KG1 (cell line): ENCODE measurements at places on chromosomes 5 and 9.

- no peak for DNase-seq
These were observed 37.8 kb downstream of the ASTN2 start for GRCh38 chr9:117377046-117377445.

GRCh38 chr9:33229359-33230114, 10.4 kb upstream of the SPINK4 start:
- DNase-seq: no peak

DNA sequence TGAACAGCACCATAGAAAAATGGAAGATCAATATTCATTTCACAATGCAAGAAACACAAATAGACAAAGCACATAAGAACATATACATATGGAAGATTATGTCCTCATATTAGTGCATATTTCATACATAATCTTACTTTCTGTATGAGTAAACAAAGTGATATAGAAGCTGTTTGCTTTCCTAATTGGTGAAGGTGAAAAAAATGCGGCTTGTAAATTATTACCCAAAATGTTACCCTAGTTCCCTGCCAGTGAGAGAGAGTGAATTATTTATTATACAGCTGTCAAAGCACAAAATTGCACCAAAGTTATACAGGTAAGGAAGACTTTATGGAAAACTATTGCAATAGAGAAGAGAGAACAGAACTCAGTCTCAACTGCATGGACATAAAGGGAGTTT, 1485.0 kb upstream of the CDH9 start:
- DNase-seq: no peak

DNA sequence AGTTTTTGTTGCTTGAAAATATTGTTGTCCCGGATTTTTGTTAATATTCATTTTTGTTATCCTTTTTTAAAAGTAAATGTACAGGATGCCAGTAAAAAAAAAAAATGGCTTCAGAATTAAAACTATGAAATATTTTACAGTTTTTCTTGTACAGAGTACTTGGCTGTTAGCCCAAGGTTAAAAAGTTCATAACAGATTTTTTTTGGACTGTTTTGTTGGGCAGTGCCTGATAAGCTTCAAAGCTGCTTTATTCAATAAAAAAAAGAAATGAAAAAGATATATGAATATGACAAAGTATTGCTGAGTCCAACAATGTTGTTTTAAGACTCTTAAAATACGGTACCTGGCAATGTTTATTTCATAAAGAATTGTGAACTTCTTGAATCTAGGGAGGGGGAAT, 82.9 kb downstream of the PIK3R1 start:
- DNase-seq: no peak

- no peak for DNase-seq
These were observed 57.7 kb upstream of the RPS23 start for GRCh38 chr5:82335806-82336205.

DNA sequence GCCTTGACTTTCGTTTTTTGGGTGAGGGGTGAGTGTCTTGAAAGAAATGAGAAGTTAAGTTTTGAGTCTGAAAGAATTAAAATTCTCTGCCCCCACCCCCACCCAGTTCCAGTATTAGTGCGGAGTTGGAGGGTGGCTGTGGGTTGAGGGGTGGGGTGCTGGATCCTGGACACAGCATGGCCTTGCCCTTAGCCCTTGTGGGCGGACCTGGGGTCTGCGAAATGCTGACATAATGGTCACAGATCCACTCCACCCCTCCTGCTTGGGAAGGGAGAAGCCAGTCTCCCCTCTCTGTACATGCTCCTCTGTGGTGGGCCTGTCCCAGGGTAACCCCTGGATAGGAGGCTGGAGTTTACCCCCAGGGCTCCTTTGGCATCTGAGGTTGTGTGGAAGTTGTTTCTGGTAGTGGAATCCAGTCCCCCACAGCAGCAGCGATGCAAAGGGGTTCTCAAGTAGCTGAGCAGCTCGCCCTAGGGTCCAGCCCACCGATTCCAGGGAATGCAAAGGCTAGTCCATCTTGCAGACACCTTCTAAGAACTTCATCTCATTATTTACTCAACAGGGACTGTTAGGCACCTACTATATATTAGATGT, 42.8 kb upstream of the TCF7 start:
- DNase-seq: no peak

GRCh38 chr5:73748510-73749400, 122.8 kb downstream of the ARHGEF28 start:
- DNase-seq: no peak

DNA sequence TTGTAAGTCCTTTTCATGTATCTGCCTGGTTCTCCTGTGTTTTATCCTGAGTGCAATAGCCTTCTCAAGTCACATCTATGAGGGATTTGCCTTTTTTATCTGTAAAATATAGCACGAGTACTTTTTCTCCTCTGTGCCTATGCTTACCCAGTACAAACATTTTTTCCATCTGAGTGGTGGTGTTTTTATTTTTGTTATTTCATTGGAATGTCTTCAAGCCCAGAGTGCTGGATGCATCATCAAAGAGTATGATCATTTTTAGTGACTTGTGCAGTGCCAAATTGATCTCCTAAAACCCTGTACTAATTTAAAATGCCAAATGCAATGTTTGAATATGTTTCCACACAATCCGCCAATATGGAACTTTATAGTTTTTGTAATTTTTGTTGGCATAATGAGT, 86.1 kb downstream of the TLE4 start:
- no peak for DNase-seq

GRCh38 chr5:83586874-83587776, 115.6 kb downstream of the VCAN start:
- no peak for DNase-seq

DNA sequence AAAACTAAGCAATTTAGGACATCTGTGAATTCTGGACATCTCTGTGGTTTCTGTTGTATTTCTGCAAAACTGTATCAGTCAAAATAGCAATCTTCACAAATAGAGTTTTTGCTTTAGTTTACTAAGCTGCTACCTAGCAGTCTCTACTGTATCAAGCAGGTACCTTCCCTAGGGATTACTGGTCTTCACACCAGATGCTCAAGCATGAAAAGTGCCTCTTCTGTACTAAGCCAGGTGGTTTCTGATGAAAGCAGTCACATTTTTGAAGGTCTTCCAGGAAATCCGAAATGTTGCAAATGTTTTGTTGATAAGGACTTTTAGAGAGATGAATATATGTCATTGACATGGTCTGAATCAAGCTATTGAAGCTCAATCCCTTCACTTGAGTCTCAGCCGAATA, 540.0 kb downstream of the KCTD16 start:
- DNase-seq: no peak

DNA sequence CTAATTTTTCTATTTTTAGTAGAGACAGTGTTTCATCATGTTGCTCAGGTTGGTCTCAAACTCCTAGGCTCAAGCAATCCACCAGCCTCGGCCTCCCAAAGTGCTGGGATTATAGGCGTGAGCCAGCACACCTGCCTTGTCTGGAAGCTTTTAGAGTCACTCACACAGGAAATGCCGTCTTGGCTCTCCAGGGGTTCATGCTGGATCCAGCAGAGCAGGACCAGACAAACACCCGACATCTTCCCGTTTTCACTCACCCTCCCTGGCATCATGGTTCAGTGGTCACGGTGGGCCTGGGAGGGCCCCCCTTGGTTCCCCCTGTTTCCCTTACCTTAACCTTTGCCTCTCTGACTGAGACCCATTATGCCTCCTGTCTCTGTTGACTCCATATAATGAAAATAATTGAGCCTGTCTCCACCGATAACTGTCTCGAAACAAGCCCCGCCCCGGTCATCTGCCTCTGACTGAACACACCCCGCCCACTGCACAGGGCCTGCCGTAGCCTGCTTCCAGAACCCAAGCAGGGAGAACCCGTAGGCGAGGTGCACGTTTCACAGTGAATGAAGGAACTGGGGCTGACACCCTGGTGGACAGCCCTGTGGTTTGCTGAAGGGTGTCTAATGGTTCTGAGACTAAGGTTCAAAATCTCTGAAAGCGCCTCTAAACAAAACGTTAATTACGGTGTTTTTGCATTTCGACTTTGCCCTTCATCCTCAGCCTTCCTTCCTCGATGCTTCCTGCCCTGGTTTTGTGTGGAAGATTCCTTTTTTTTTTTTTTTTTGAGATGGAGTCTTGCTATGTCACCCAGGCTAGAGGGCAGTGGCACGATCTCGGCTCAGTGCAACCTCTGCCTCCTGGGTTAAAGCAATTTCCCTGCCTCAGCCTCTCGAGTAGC, 39.7 kb upstream of the SPRY4 start:
- DNase-seq: no peak

DNA sequence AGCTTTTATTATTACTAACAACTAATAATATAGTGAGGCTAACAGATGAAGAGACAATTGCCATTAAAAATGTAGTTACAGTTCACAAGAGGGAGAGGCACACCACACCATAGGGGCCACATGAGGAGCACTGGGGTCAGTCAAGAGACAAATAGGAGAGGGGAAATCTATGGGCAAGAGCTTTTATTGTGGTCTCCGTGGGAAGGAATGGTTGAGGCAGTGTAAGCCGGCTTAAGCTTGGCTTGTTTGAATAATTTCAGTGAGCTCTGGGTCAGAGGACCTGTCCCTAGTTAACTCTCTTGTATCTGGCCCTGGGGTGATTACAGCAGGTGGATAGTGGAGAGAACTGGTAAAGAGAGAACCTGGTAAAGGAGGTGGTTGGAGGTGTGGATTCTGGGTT, 35.3 kb downstream of the OGN start:
- no peak for DNase-seq

- no peak for DNase-seq
These were observed 22.0 kb upstream of the ARHGAP26 start for GRCh38 chr5:142748132-142748531.

GRCh38 chr9:33202018-33202417, 34.9 kb upstream of the B4GALT1 start:
- DNase-seq: no peak

DNA sequence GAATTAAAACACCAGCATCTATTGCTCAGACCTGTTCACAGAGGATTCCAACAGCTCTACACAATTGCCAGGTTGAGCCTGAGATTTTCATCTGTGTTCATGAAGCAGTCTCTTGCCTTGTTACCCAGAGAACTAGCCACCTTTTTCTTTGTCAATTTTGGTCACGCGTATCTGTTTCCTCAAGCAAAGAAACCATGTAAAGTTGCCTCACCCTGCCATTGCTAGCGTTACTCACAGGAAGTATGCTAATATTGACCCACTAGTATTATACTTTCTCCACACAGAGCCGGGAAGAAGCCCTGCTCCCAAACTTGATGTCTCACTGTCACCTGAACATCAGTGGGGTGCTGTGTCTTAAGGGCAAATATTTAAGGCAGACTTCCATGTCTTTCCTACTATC, 168.5 kb downstream of the PLPPR1 start:
- no peak for DNase-seq

- DNase-seq: no peak
These were observed 67.0 kb upstream of the NEK6 start for GRCh38 chr9:124190761-124191160.

DNA sequence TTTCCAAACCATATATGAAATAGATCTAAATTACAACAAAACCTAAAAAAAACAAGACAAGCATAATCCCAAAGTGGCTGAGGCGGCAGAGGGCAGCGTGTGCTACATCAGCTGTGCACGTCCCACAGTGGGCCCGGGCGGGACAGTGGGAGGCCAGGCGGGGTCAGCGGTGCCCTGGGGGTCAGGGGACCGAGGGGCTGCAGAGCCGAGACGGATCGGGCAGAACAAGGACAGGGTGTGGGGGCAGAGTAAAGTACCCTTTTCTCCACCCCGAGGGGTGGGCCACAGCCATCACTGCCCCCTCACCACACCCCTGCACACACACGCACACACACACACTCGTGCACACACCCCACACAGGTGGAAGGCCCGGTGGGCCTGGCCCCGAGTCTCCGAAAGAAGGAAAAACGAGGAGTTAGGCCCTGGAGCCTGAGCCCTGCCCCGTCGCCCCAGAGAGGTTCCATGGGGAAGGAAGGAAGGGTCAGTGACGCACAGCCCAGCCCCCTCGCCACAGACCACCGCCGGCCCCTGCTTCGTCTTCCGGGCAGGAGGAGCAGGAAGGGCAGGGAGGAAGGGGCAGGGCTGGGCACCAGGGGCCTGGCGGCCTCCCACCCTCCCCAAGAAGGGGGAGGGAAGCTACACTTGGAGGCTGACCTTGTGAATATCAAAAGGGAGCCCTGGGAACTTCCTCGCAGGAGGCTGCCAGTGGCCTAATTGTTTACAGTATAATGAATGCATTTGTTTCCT, 49.6 kb upstream of the UBAC1 start:
- DNase-seq: no peak

- no peak for DNase-seq
These were observed 1.1 kb downstream of the CPLX2 start for GRCh38 chr5:175872287-175873087.

DNA sequence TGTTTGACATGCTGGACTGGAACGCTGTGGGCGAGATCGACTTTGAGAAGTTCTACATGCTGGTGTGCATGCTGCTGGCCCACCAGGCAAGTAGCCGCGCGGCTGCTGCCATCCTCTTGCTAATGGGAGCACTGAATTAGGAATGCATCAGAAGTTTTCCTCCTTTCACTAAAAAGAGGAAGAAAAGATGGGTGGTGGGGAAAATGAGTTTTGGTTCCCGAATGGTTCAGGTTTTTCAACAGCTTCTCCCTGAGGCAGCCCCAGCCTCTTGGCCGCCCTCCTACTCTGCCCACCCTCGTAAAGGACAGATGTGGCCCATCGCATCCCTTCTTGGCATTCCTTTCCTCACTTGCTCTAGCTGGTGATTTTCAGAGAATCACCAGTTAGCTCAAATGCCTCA, 5.5 kb downstream of the EFCAB9 start:
- DNase-seq: no peak

- DNase-seq: no peak
These were observed 711 bp downstream of the PGGT1B start for GRCh38 chr5:115262011-115262320.

- no peak for DNase-seq
These were observed 9.9 kb upstream of the FBP2 start for GRCh38 chr9:94603259-94604160.

DNA sequence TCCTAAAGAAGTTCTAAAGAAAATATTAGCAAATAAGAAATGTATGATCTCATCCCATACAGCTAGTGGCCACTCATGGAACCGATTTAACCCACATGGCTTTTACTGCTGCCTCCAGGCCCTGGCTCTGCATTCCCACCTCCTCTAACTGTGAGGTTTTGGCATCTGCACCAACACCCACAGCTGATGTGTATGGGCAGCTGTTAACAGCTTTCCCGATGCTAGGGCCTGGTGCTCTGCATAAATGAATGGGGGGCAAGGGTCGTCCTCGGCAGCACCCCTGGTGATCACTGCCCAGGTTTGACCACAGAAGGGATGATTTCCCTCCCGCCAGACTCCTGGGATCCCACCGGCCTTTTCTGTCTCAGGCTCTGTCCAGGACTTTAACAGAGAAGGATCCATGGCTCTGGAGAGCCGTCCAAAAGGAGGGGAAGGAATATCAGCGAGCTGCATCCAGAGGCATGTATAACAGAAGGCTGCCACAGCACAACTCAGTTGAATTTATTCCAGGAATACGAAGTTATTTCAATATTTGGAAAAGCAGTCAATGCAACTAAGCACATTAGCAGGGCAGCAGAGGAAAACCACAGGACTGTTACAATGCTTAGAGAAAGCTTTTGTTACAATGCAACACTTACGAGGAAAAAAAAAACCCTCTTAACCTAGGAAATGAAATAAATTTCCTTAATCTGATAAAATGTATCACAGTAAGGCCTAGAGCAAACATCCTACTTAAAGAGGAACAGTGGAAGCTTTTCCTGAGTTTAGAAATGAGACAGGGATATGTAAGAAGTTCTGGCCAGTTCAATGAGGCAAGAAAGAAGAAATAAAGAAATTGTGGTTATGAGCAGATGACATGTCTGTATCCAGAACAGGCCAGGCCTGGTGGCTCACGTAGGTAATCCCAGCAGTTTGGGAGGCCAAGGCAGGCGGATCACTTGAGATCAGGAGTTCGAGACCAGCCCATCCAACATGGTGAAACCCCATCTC, 63.1 kb downstream of the NACC2 start:
- DNase-seq: no peak

- DNase-seq: peak; percentile 78
These were observed 12.0 kb downstream of the PBX3 start for GRCh38 chr9:125758986-125759763.
